Activated CD4-positive, alpha-beta T cell treated with anti-CD3 and anti-CD28 coated beads, Interleukin-2, amount 50 U/mL, for 16 hours (primary cell): ENCODE measurements at places on chromosomes 12 and 14.

- peak; percentile 12 for DNase-seq
These were observed 162.8 kb downstream of the SNAPC1 start for GRCh38 chr14:61925043-61925442.

- no peak for DNase-seq
These were observed 44.2 kb downstream of the C2CD5 start for GRCh38 chr12:22500100-22500499.

DNA sequence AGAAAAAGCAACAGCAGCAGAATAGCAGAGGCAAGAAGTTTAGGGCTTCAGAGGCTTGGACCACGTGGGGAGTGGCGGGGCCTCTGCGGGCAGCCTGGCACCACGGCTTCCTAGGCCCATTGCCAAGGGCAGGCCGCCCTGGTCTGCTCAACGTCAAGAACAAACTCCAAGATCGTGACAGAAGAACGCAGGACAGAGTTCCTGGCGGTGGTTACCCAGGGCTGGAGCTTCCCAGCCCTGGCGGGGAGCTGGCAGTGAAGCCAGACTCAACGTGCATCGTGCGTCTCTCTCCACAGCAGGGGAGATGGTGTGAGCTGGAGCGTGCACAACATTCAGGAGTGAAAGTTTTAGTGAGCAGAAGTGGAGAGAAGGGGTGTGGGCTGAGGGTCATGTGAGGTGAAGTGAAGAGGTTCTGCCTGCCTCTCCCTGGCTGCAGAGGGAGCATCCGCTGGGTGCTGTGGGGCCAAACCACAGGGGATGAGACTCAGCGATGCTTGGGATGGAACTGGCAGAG, 13.9 kb upstream of the CACNA2D4 start:
- DNase-seq, result no peak

- no peak for DNase-seq
These were observed 583 bp upstream of the SDR39U1 start for GRCh38 chr14:24443053-24443665.

DNA sequence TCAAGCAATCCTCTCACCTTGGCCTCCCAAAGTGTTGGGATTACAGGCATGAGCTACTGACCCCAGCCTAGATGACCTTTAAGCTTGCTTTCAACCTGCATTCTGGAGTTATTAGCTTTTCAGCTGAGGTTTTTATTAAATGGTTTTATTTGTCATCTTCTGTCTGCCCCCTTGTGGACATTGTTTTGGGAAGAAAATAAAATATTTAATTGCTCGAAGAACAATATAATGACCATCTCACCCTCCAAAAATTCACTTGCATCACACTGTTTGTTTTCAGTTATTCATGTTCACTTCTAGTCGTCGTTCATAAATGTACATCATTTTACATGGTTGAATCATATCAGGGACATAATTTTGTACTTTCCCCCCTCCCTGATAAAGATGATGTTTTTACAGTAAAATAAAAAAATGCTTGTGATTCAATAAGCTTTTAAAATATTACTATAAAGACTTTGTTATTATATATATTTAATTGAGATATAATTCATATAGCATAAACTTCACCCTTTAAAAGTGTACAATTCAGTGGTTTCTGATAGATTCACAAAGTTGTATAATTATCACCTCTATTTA, 10.1 kb upstream of the SPATS2 start:
- no peak for DNase-seq

- DNase-seq, result no peak
These were observed 336.8 kb downstream of the FUT8 start for GRCh38 chr14:65749287-65749686.

DNA sequence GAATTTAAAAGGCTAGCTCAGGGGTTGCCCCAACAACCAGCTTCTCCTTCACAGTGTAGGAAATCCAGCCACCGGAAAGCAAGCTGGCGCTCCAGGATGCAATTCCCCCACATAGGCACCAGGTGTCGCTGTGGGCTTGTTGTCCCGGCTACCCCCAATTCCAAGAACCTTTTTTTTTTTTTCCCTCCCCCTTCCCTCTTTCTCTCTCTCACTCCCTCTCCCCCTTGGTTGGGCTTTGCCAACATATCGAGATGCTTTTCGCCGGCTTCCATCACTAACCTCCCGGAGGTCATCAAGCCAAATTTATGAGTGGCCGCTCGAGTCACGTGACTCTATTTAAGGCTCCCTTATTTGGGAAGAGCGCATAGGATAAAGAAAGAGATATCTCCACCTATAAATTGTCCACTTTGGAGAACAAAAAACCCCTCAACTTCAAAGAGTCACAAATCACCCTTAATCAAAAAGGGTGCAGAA, at the start of gene HOXC5:
HOXC5 (plus strand) TSS at position 424 of the 474 bp plus-strand sequence. CDS start 73 bp downstream, outside the sequence.
- DNase-seq, result peak; percentile 63

DNA sequence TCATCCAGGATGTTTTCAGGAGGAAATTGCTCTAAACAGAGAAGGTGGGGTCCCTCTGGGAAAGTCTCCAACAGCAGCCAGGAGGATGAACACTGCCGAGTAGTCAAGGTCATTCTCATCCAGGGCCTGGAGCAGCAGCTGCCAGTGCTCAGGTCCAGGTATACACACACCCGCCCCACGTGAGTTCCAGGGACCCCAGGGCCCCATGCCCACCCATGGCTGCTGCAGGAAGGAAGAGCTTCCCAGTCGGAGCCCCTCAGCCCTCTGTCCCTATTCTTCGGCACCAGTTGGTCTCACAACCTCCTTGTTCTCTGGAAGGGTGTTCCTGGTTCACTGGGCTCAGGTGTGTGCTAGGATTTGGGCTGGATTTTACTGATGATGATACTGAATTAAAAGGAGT, 72.7 kb downstream of the ACTN1 start:
- no peak for DNase-seq

GRCh38 chr12:10293570-10294227, 14.0 kb upstream of the KLRD1 start:
- DNase-seq, result peak; percentile 18

DNA sequence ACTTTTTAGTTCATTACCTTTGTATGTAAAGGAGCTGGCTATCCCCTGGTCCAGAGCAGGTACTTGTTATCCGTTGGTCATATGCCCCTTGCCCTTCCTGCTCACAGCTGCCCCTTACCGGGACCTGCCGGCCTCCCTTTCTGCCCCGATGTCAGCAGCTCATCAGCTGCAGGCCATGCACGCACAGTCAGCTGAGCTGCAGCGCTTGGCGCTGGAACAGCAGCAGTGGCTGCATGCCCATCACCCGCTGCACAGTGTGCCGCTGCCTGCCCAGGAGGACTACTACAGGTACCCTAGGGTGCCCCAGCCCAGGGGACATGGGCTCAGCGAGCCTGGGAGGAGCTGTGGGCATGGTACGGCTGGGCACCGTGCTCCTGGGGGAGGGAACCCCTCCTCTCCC, 2.3 kb upstream of the RNU7-1 start:
- DNase-seq, result no peak

GRCh38 chr12:96454396-96454795, 35.0 kb upstream of the CFAP54 start:
- DNase-seq, result no peak

DNA sequence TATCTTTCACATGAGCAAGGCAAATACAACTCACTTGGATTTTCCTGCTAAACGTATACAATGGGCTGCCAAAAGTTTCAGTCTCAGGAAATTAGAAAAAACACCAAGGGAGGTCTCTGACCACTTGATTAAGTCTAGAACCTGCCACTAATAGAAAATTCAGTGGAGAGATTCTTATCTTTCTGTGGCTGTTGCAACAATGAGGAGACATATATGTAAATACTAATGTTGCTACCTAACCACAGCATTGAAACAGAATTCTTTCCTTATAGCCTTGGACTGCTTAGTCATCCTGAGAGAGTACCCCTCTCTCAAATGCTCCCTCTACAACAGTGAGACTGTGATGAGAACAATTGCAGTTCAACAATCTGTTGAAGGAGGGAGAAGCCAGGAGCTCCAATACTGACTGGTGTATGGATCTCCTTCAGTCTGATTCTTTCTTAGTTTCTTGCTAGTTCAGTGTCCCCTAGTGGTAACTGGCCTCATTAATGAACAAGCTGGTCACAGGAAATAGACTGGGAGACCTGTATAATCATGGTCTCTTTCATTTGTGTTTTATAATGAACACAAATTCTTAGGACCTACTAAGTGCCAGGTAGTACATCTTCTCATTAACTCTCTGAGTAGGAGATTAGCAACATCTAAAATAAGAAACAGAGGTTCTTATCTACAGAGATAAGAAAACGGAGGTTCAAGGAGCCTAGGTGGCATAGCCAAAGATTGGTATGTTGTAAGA, 164.5 kb downstream of the SLC38A4 start:
- peak; percentile 55 for DNase-seq

DNA sequence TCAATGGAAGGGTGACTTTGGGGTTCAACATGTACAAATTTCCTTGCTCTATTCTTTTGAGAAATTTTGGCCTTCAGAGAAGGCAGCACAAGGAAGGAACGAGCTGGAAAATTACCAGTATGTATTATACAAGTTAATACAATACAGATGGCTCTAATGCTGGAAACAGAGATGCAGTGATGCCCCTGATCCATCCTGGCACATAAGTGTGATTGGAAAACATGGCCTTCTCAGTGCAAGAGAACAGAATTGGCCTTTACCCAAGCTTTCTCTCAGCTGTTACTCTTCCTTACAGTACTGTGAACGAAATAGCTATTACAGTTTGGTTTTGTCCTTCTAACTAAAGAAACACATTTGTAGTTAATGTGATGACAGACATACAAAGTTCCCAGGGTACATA, 102.5 kb upstream of the GPHB5 start:
- DNase-seq, result no peak

DNA sequence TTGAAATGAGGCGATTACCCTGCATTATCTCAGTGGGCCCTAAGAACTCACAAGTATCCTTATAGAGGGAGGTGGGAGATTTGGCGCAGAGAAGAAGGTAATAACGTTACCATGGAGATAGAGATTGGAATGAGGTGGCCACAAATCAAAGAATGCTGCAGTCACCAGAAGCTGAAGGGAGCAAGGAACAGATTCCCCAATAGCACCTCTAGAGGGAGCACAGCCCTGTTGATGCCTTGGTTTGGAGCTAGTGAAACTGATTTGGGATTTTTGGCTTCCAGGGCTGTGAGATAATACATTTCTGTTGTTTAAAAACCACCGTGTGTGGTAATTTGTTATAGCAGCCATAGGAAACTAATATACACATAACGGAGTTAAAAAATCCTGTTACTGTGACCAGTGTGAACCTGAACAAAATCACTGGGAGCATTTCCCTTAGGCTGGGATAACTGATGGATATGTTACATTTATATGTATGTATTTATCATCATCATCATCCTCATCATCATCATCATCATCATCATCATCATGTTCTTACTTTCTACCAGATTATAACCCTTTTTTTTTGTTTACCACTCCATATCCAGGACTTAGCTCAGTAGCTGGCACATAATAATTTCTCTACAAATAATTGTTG, 100.3 kb downstream of the LIN7A start:
- DNase-seq, result peak; percentile 11

DNA sequence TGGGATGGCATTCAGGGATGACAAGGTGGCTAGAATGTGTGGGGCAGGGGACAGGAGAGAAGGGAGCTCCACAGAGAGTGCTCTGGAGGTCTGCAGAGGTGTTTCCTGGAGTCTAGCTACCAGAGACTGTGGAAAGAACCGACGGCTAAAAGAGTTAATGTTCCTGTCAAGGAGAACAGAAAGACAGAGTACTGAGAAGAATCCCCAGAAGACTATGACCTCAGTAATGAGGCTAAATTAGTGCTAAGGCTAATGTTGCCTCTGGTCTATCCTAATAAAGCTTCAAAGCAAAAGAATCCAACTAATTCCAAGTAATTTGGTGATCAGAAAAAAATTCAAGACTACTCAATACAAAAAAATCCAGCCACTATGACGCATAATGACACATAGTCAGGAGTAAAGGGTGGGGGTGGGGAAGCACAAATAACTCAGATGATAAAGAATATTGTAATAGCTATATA, 44.7 kb downstream of the FERMT2 start:
- no peak for DNase-seq

DNA sequence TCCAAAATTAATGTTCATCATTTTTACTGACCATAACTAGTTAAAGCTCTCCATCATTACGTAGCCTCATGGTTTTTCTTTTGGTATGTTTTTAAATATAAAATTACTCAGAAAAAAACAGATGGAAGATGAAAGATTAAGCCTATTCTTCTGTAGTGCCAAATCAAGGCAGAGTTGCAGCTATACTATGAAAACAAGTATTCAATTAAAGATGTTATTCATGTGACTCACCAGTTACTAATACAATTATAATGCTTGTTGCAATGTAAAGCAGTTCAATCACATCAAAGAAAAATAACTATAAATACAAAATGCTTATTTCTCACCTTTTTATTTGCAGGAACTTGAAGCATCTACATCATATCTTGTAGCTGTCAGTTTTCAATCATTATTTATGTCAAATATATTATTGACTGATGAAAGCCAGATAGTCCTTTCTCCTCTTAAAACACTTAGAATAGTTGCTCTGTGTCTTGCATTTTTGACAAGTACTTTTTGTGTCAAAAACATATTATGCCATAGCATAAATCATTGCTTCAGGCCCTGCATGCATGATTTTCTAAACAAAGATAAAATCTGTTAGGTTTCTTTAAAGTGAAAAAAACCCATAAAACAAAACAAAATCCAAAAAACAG, 36.0 kb upstream of the TRHDE start:
- no peak for DNase-seq

DNA sequence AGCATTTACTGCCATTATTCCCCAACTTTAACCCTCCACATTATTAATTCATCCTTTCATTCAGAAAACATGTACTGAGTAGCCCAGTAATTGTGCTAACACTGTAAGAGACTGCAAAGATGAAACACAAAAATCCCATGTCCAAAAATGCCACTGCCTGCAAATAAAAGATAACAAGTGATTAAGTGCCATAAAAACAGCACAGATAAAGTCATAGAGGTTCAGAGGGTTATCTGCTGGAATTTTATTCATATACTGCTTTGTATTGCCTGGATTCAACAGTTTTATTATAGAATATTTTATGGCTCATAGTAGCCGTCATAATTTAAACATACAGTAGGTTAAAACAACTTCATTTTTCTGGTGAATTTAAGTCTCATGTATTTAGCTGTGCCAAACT, 177.9 kb downstream of the KICS2 start:
- DNase-seq, result no peak

GRCh38 chr12:50217202-50217601, 50.0 kb upstream of the CERS5 start:
- no peak for DNase-seq

GRCh38 chr12:93153321-93153720, 224.2 kb upstream of the EEA1 start:
- no peak for DNase-seq

- no peak for DNase-seq
These were observed 26.8 kb upstream of the CDKL1 start for GRCh38 chr14:50423529-50423928.

- DNase-seq, result no peak
These were observed 70.0 kb downstream of the PDE3A start for GRCh38 chr12:20438299-20438779.

- DNase-seq, result peak; percentile 93
These were observed 16.1 kb upstream of the IFNG start for GRCh38 chr12:68175557-68176061.

- peak; percentile 74 for DNase-seq
These were observed 40.5 kb downstream of the PSMA6 start for GRCh38 chr14:35332517-35333263.

GRCh38 chr12:116346741-116347140, 69.2 kb upstream of the MED13L start:
- no peak for DNase-seq

GRCh38 chr14:22448035-22448904, 140.8 kb downstream of the DAD1 start:
- no peak for DNase-seq
